ENCODE measurements at places on chromosomes 2 and 18.
A peak's percentile ranks its signal among the peaks of the same experiment; 100 is the strongest.

DNA sequence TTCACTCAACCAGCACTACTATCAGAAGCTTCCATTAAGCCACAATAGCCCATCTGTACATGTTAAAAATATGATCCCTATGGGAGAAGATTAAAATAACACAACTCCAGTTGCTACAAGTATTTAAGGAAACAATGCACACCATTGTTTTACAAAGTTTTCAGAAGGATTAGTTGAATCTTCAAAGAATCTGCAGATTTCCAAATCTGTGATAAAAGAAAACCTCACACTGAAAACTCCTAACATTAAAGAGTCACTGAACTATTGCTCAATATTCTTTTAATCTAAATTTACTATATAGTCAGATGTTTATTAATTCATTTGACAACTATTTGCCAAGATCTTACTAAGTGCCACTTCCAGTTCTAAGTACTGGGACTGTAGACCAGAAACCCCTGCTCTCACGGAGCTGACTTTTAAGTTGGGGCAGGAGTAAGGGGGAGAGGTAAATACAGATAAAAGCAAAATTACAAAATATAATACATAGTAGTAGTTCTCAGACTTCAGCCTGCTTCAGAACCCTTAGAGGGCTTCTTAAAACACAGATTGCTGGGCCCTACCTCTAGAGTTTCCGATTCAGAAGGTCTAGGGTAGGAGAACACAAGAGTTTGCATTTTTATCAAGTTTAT, 94.4 kb downstream of the STK39 start:
- H3K4me3 ChIP-seq, result no peak overlapping the region
- DNase-seq, result no peak
- no peaks in the 10 kb centered on the region for H3K4me1 ChIP-seq

- no peaks in the 10 kb centered on the region for H3K4me1 ChIP-seq
- H3K36me3 ChIP-seq, result no peaks in the 10 kb centered on the region
- no peak overlapping the region for H3K27ac ChIP-seq
- H3K4me3 ChIP-seq, result no peak overlapping the region
Observed at GRCh38 chr18:43501099-43501498, 223.8 kb upstream of the SYT4 start.

- H3K27ac ChIP-seq, result no peak overlapping the region
- no peaks in the 10 kb centered on the region for H3K4me1 ChIP-seq
- H3K4me3 ChIP-seq, result no peak overlapping the region
- no peak for DNase-seq
- H3K27me3 ChIP-seq, result peaks cover 13% of the 10 kb centered on the region
Observed at GRCh38 chr2:56118474-56118873, 65.3 kb upstream of the CCDC85A start.

GRCh38 chr2:239378021-239378917, 22.6 kb downstream of the HDAC4 start:
- peaks cover 36% of the 10 kb centered on the region for H3K4me1 ChIP-seq
- DNase-seq, result no peak
- H3K4me3 ChIP-seq, result no peak overlapping the region
- no peaks in the 10 kb centered on the region for H3K36me3 ChIP-seq
- peak overlapping the region; percentile 95 for H3K27ac ChIP-seq

DNA sequence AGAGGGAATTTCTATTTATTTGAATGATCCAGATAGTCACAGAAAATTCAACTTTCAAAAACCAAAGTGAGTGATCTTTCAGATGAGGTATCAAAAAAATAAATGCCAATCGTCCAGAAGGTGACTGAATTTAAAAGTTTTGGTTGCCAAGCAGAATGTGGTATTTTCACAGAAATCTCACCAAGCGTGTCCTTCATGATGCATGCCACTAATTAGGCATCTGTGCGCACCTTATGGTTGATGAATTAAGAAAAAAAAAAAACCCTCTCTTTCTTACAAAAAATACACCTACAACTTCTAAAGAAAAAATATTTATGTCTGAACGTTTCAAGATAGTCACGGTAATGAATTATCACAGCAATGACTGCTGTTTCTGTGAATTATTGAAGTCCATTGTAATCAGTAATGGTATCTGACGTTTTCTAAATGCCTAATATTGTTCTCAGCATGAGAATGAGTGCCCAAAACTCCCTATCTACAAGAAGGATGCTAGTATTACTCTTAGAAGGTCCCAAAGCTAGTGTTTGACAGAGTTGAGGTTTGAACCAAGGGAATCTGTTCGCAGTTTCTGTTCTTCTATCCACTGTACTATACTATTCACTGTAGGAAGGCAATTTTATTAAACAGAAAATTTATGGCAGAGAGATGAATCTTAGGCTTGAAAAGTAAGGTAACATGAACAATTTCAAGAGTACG, 219.6 kb upstream of the NETO1 start:
- no peak for DNase-seq
- H3K27ac ChIP-seq, result peak overlapping the region; percentile 8
- peaks cover 12% of the 10 kb centered on the region for H3K36me3 ChIP-seq
- no peaks in the 10 kb centered on the region for H3K27me3 ChIP-seq

GRCh38 chr2:33343387-33343895, 133.0 kb upstream of the RASGRP3 start:
- no peaks in the 10 kb centered on the region for H3K36me3 ChIP-seq
- peaks cover 25% of the 10 kb centered on the region for H3K27me3 ChIP-seq
- H3K4me1 ChIP-seq, result no peaks in the 10 kb centered on the region
- no peak for DNase-seq
- H3K4me3 ChIP-seq, result no peak overlapping the region

DNA sequence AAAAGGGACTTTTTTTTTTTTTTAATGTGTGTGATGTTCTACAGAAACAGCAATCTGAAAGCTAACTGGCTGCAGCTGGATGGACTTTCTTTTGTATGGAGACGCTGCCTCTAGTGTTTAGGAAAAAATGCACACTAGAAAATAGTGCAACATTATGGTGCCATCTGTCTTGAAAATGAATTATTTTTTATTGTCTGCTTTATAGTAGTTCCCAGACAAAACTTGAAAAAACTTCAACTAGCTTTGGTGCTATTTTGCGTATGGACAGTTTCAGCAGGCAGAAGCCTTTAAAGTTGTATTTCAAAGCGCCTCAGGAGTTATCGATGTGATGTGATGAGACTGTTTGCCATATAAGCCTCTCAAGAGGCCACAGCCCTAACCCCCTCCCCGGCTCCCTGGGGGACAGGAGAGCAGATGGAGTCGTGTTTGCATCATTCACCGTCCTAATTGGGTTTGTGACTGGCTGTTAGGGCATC, 86.9 kb downstream of the LTBP1 start:
- H3K27me3 ChIP-seq, result no peaks in the 10 kb centered on the region
- H3K4me3 ChIP-seq, result no peak overlapping the region
- H3K36me3 ChIP-seq, result no peaks in the 10 kb centered on the region
- DNase-seq, result no peak

Data from naive B cell (primary cell).